ENCODE measurements at places on chromosomes 6 and 20.

GRCh38 chr6:75855052-75855451, 106.0 kb downstream of the MYO6 start:
- DNase-seq: peak; percentile 77

DNA sequence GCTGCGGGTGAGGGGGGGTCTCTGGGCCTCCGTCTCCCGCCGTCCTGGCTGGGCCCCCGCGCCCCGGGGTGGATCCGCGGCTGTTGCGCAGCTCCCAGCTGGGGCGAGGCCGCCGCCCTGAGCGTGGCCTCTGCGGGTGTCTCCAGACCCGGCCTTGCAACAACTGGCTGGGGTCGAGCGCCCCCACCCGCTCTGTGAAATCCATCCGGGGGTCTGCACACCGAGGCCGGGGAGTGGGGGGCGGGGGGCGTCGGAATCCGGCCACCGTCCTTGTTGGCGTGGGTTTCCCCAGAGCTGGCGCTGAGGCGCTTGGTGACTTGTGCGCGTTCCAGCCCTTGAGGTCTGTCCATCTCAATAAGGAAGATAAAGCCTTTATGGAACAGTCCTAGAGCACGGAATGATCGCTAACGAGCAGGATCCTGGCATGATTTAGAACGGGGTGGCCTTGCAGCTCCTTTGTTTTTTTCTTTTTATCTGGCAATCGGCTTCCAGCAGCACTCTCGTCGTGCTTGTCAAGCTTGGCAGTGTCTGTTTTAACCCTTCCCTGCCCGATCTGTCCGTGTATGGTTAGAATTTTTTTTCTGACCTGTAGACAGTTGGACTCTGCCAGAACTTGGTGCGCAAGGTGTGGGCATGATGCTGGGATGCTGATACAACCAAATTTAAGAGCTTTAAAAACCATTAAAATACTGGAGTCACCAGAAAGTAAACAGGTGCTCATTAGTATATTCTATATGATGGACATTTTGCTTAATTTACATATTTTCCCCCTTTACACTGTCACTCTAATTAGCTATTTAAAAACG, 675 bp downstream of the DSTN start:
- DNase-seq: peak; percentile 41

DNA sequence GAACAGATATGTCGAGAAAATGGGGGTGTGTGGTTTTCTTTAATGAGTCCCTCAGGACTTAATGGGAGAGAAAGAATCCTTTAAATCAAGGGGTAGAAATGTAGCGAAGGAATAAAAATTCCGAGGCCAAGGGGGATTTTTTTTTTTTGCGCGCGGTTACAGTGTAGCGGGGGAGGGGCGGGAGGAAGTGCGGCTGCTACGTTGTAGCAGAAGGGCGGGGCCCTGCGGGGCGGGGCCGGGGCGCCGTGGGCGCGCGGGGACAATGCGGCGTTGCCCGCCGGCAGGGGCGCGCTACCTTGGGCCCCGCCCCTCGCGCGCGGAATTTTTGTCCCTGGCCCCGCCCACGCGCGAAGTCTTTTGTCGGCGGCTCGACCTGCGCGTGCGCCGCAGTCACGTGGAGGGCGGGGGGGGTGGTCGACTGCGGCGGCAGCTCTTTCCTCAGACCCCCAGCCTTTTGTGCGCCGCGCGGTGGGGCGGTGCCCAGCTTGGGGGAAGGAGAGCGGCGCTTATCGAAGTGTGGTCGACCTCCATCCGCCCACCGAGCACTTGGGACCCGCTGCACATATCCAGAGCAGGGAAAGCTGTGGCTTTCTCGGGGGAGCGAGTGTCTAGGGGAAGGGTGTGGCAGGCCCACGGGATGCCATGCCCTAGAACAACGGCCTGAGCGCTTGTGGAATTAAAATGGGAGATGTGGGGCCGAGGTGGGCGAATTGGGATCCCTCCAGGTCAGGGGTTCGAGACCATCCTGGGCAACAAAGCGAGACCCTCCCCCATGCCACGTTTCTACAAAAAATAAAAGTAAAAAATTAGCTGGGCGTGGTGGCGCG, 1.3 kb downstream of the TUBB start:
- peak; percentile 83 for DNase-seq

DNA sequence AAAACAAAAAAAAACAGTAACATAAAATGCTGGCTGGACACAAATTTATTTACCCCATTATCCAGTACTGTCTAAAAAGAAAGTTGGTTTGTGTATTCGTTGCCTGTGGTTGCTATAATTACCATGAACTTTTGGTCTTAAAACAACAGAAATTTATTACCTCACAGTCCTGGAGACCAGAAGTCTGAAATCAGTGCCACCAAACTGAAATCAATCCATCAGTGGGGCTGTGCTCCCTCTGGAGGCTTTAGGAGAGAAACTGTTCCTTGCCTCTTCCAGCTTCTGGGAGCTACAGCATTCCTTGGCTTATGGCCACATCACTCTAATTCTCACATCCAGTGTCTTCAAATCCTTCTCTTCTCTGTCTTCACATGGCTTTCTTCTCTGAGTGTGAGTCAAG, 79.4 kb downstream of the SNX5 start:
- DNase-seq: peak; percentile 73

DNA sequence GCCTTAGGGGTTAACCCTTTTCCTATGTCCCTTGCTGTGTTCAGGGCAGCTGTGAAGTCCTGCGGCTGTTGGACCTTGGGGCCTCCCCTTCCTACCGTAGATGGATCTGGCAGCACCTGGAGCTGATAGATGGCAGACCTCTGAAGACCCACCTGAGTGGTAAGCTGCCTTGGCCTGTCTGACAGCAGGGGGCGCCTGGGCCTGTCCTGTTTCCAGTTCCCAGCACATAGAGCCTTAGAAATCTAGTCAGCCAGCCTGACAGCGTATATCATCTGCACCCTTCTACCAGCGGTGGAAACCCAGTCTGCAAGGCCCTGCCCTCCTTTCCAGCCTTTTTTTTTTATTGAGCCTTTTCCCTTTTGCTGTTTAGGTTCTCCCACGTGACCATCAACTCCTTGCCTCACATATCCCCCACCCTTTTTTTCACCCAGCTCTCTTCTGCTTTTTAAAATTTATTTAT, 26.6 kb downstream of the CNBD2 start:
- DNase-seq: peak; percentile 78

DNA sequence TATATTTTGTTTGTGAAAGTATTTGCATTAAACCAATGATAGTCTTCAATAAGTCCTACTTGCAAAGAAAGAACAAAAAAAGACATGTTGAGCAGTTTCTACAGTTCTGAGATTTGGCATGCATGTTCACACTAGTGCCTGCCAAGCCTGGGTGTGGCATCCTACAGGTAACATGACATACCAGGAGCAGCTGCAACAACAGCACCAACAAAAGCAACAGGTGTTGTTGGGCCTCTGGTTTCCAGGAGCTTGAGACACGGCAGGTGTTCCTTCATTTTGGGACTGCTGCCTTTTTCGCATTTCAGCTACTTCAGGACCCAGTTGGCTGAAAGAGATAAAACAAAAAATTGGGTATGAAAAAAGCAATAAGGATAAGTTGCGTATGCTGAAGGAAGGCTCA, 41.2 kb upstream of the MTRF1L start:
- DNase-seq: no peak

DNA sequence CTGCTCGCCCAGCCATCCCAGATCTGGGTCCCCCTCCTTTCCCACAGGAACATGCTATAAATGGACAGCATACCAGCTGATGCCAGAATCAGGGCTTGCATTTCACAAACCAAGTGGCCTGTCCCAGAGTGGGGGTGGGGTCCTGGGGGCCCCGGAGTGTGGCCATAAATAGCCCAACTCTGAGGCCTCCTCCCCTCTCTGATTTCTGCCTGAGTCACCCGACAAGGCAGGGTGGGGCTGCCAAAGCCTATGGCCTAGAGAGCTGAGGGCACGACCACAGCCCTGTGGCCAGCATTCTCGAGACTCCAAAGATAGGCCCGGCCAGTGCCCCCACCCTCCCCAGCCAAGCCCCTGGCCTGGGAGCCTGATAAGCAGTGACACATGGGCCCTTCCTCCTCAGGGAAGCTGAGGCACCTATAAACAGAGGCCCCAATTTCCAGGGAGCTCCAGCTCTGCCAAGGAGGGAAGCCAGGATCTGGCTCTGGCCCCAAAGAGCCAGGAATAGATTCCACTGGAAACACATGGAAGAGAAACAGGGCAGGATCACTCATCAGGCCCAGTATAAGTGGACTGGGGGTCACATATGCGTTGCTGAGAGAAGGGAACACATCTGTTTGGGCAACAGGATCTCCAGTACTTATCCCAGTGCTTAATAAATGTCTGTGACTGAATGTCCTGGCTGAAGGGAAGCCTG, 20.3 kb downstream of the SNTA1 start:
- peak; percentile 82 for DNase-seq

DNA sequence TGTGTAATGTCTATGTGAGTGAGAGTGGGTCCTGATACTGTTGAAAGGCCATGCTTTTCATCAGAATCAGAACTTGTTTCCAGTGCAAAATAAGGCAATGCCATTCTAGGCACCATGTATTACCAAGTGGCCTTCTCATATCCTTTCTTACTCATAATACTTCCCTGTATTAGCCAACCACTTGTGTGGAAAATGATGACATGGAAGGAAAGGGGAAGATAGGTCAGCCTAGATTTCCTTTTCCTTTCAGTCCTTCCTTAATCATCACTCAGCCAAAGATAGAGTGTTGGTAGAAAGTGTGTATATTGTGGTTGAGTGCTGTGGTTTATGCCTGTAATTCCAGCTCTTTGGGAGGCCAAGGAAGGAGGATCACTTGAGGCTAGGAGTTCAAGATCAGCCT, 158.6 kb upstream of the PREP start:
- DNase-seq: peak; percentile 23

GRCh38 chr20:17562804-17563305, 7.0 kb upstream of the DSTN start:
- peak; percentile 72 for DNase-seq

- no peak for DNase-seq
Observed at GRCh38 chr6:117870486-117871242, 36.4 kb upstream of the SLC35F1 start.

DNA sequence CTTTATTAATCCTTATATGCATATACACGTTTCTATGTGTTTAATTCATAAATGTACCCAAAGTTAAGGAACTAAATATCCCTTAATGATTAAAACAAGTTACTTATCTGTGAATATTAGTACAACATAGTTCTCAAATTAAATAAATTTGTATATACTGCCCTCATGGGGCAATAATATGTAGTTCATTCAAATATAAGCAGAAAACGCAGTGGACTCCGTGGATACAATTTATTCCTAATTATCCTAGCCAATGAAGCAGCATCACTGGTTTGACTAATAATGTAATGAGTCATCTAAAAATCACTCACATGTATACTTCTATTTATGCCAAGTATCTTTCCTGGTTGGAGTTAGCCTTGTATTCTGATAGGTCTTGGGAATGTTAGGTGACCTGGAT, 111.6 kb downstream of the TBC1D32 start:
- peak; percentile 86 for DNase-seq

- DNase-seq: peak; percentile 67
Observed at GRCh38 chr6:33377171-33377570, 14.5 kb upstream of the KIFC1 start.

DNA sequence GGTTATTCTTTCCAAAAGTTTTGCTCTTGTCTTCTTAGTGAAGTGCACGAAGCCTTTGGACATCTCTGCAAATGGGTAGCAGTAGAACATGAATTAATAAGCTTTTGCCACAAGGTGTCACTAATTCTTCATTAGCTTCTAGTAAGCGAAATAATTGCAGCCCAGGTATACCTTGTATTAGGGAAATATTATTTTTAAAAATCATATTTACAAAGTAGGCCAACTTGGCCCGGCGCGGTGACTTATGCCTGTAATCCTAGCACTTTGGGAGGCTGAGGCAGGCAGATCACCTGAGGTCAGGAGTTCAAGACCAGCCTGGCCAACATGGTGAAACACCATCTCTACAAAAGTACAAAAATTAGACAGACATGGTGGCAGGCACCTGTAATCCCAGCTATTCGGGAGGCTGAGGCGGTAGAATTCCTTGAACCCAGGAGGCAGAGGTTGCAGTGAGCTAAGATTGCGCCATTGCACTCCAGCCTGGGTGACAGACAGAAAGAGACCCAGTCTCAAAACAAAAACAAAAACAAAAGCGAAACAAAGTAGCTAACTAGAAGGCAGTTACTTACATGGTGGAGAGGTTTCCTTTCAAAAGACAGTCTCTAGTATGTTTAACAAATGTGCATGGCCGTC, 8.8 kb upstream of the RSPH3 start:
- DNase-seq: peak; percentile 35

GRCh38 chr20:53712212-53712977, 118.8 kb upstream of the ZNF217 start:
- no peak for DNase-seq

DNA sequence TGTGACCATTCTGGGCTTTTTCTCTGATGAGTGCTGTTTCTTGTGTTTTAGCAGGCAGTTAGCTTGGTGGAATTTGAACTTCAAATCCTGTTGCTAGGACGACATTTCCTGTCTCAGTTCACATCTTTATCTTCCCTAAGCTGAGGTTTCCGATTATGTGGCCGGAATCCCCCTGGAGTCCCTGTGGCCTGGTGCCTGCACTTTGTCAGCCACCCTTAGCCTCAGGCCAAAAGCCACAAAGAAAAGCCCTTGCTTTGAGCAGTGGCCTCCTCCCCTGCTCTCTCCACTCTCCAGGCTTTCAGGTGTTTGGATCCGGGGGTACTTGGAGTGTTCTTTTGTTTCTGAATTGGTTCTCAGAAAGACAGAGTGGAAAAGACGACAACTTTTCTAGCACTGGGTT, 59.9 kb upstream of the PMEPA1 start:
- DNase-seq: no peak

- DNase-seq: peak; percentile 3
Observed at GRCh38 chr6:128158496-128158895, 257.6 kb upstream of the THEMIS start.

DNA sequence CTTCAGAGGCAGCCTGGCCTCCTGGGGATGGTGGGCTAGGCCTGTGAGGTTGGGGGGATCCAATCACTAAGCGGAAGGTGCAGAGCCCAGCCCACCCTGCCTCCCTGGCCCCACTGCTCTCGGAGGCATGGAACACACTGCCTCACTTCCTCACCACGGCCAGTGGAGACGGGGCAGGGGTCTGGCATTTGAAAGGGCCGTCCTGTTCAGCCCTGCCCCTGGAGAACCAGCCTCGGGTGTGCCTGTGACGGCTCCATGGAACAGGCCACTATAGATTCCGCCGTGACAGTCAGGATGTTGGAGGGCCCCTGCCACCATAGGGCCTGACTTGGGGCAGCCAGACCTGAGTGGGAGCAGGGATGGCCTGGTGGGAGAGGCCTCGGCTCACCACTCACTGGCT, 110.2 kb downstream of the DACT2 start:
- DNase-seq: no peak

GRCh38 chr6:70110126-70111022, 192.5 kb downstream of the COL9A1 start:
- peak; percentile 6 for DNase-seq

GRCh38 chr20:55893031-55893430, 112.3 kb downstream of the CBLN4 start:
- no peak for DNase-seq
